Panc1 (cell line): ENCODE measurements at places on chromosomes 2 and 18.
A peak's percentile ranks its signal among the peaks of the same experiment; 100 is the strongest.

GRCh38 chr2:196012314-196012713, 56.3 kb downstream of the DNAH7 start:
- H3K27ac ChIP-seq, result no peak overlapping the region
- no peak for DNase-seq
- H3K36me3 ChIP-seq, result no peaks in the 10 kb centered on the region
- H3K4me1 ChIP-seq, result no peaks in the 10 kb centered on the region

- H3K4me1 ChIP-seq, result no peaks in the 10 kb centered on the region; the same call in 1 of the 2 replicates
- no peaks in the 10 kb centered on the region for H3K36me3 ChIP-seq
- H3K27me3 ChIP-seq, result peaks cover 36% of the 10 kb centered on the region
- no peak overlapping the region for H3K27ac ChIP-seq
- no peak for DNase-seq
Observed at GRCh38 chr18:74456349-74457042, 612 bp downstream of the DIPK1C start.

- H3K4me1 ChIP-seq, result peaks cover 6% of the 10 kb centered on the region
- H3K4me3 ChIP-seq, result no peak overlapping the region
- DNase-seq, result no peak
- no peaks in the 10 kb centered on the region for H3K27me3 ChIP-seq
Observed at GRCh38 chr2:234058881-234059280, 8.4 kb downstream of the SPP2 start.

- H3K27me3 ChIP-seq, result no peaks in the 10 kb centered on the region
- H3K36me3 ChIP-seq, result no peaks in the 10 kb centered on the region
- H3K4me1 ChIP-seq, result no peaks in the 10 kb centered on the region
- no peak overlapping the region for H3K4me3 ChIP-seq
- no peak for DNase-seq
Observed at GRCh38 chr18:24462838-24463775, 2.7 kb downstream of the HRH4 start.

DNA sequence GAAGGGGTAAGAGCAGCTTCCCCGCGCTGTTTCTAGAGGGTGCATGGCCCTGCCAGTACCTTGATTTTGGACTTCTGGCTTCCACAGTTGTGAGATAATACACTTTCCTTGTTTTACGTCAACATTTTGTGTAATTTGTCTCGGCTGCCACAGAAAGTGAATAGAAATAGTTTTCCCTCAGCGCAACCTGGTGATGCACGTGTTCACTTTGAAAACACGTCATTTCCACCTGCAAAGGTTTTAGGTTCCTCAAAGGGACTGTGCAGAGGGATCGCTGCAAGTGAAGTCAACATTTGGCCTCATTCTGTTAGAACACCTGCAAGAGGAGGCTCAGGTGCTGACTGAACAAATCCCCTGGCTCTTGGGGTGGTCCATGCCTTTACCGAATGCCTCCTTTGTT, 71.7 kb downstream of the LONRF2 start:
- no peak overlapping the region for H3K4me3 ChIP-seq
- DNase-seq, result no peak
- H3K27ac ChIP-seq, result no peak overlapping the region
- H3K4me1 ChIP-seq, result no peaks in the 10 kb centered on the region

DNA sequence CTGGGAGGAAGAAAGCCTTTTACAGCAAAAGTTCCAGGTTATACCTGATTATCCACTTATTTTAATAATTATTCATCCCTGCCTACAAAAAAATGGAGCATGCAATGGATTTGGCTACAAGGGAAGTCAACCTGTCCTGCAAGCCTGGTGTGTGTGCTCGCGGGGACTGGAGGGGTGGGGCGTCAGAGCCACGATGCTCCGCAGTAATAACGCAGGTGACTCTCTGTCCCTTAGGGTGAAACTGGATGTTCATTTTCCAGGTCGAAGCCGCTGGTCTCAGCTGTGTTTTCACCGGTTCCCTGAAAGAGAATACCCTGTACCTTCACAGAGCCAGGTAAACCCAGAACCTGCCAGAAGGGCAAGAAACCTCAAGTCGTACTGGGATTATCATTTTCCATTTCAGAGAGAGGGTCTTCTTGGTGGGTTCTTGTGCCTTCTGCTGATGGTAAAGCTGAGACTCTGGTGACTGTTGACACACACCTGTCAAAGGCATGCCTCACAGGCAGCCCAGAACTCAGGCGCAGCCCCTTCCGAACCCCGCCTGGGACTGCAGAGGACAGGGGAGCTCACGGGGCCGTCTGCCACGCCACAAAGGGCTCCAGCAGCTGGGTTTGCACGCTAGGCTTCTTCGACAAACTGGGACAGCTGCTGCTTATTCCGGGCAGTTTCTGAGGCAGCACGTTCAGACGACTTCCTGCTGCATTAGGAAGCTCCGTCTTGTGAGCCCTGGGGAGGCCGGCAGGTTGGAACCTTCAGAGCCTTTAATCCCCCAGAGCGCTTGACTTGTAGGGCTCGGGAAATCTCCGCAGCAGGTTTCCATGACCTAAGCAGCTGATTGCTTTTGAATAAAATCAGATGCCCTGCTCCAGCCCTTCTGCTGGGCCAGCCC, 58.6 kb downstream of the KCNG2 start:
- H3K4me3 ChIP-seq, result no peak overlapping the region
- H3K27ac ChIP-seq, result no peak overlapping the region
- peaks cover 12% of the 10 kb centered on the region for H3K27me3 ChIP-seq
- no peaks in the 10 kb centered on the region for H3K36me3 ChIP-seq
- no peak for DNase-seq

DNA sequence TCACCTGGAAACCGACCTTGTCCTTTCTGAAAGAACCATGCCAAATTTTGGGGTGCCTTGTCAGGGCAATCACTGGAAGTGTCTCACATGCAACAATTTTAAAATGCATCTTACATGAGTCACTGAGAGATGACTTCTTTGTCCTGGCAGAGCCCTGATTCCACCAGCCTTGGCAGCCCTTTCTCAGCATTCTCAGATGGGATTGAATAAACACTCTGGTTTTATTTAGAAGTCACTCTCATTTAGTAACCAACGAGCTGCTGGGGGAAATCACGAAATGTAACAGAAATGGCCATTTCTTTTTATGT, 3.8 kb upstream of the ATP8B1 start:
- H3K27ac ChIP-seq, result peak overlapping the region; percentile 29; the same call in 1 of the 2 replicates
- no peak for DNase-seq
- H3K4me3 ChIP-seq, result no peak overlapping the region
- H3K36me3 ChIP-seq, result no peaks in the 10 kb centered on the region; the same call in 1 of the 2 replicates

DNA sequence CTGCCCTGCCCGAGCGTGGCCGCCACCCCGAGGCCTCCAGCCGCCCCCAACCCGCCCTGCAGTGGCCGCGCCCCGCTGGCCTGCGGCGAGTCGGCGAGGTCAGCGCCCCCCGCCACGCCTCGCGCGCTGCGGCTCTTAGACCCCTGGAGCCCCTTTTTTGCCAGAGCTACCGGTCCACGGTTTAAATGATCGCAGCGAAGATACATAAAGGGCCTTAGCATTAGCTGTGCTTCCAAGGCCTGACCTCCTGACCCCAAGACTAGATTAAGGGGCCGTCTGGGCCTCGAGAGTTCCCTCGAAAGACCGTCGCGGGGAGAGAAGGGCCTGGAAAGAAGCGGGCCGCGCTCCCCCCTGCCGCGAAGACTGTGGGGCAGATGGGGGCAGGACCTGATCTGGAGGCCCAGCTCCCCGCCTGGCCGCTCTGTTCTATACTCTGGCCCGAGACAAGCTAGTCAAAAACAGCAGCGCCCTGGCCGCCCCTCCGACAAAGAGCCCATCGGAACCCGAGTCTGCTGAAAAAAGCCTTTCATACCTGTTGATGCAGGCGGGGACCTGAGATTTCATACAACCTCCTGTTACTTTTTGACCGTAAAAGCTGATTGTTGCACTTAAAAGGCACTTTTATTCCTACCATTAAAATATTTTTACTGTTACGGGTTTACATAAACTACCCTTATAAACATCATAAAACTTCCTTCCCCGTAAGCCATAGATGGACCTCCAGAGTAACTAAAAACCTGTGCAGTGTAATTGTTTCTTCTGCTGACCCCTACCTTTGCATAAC, 68.7 kb upstream of the PSMD14 start:
- no peak overlapping the region; the same call in 1 of the 2 replicates for H3K4me3 ChIP-seq
- H3K27ac ChIP-seq, result no peak overlapping the region
- no peak for DNase-seq

- no peaks in the 10 kb centered on the region for H3K4me1 ChIP-seq
- no peak for DNase-seq
- H3K27ac ChIP-seq, result no peak overlapping the region
- H3K4me3 ChIP-seq, result no peak overlapping the region
Observed at GRCh38 chr2:98716786-98717185, 14.1 kb downstream of the MGAT4A start.

GRCh38 chr2:176483901-176484568, 214.8 kb downstream of the MTX2 start:
- no peak overlapping the region for H3K27ac ChIP-seq
- H3K36me3 ChIP-seq, result no peaks in the 10 kb centered on the region
- H3K27me3 ChIP-seq, result no peaks in the 10 kb centered on the region

DNA sequence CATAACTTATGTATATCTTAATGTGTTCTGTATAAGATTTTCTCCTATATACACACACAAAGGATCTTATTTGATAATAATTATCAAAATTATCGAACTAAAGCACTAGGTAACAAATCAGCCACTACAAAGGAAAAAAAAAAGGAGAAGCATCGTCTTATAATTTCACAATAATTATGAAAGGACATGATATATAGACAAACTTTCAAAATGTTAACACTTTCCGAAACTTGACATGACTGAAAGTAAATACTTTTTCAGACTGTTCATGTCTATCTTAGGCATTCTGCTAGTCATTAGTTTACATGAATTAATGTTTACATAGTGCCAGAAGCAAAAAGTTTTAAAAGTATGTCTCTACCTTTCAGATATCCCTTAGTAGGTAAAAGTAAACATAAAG, 7.3 kb upstream of the NR4A2 start:
- H3K4me3 ChIP-seq, result no peak overlapping the region
- peaks cover 24% of the 10 kb centered on the region for H3K4me1 ChIP-seq
- H3K27ac ChIP-seq, result no peak overlapping the region
- H3K27me3 ChIP-seq, result no peaks in the 10 kb centered on the region
- H3K36me3 ChIP-seq, result no peaks in the 10 kb centered on the region
- DNase-seq, result no peak

DNA sequence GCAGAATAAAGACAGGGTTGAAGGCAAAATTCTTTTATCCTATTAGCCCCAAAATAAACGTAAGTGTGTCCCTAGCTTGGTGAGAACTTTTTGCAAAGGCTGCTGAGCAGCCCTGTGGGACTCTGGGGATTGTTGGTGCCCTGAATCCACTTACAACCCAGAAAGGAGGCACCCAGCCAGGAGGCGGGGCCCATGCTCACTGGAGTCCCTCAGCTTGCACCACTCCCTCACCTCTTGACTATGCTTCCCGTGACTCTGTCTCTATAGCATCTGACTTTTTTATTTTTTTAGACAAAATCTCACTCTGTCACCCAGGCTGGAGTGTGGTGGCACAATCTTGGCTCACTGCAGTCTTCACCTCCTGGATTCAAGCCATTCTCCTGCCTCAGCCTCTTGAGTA, 15.8 kb upstream of the COL6A3 start:
- H3K4me1 ChIP-seq, result peaks cover 24% of the 10 kb centered on the region
- no peak overlapping the region for H3K4me3 ChIP-seq
- DNase-seq, result no peak
- H3K36me3 ChIP-seq, result no peaks in the 10 kb centered on the region
- H3K27ac ChIP-seq, result no peak overlapping the region

- no peaks in the 10 kb centered on the region for H3K4me1 ChIP-seq
- H3K4me3 ChIP-seq, result no peak overlapping the region
- no peak for DNase-seq
- H3K27ac ChIP-seq, result no peak overlapping the region
Observed at GRCh38 chr2:16395601-16396000, 270.0 kb downstream of the CYRIA start.

GRCh38 chr2:209726311-209726710, 45.3 kb upstream of the UNC80 start:
- no peaks in the 10 kb centered on the region for H3K4me1 ChIP-seq
- H3K27me3 ChIP-seq, result no peaks in the 10 kb centered on the region
- H3K4me3 ChIP-seq, result no peak overlapping the region
- H3K36me3 ChIP-seq, result no peaks in the 10 kb centered on the region
